ENCODE measurements at places on chromosomes 3 and 15.

DNA sequence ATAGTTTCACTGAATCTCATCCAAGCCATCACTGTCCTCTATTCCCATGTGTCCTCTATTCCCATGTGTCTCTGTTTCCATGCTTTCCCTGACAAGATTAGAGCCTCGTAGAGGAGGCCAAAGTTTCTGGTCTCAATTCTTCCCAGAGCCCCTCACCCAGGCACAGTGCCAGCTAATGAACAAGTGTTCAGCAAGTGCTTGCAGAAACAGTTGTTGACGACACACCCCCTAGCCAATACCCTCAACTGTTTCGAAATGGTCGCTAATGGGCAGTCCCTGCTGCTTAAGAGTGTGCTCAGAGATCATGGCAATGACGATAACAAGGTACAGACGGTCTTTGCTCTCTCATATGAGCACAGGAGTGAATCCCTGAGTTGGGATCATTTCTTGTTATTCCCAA is 73.4 kb downstream of the FAM174B start:
- ATAC-seq: no peak

- no peak for ATAC-seq
Measured at GRCh38 chr3:94548581-94549316, 485.9 kb downstream of the NSUN3 start.

GRCh38 chr3:79162653-79163052 is 605.1 kb downstream of the ROBO1 start:
- ATAC-seq: no peak

- ATAC-seq: peak; percentile 29
Measured at GRCh38 chr3:8490079-8490552, 11.5 kb upstream of the LMCD1 start.

DNA sequence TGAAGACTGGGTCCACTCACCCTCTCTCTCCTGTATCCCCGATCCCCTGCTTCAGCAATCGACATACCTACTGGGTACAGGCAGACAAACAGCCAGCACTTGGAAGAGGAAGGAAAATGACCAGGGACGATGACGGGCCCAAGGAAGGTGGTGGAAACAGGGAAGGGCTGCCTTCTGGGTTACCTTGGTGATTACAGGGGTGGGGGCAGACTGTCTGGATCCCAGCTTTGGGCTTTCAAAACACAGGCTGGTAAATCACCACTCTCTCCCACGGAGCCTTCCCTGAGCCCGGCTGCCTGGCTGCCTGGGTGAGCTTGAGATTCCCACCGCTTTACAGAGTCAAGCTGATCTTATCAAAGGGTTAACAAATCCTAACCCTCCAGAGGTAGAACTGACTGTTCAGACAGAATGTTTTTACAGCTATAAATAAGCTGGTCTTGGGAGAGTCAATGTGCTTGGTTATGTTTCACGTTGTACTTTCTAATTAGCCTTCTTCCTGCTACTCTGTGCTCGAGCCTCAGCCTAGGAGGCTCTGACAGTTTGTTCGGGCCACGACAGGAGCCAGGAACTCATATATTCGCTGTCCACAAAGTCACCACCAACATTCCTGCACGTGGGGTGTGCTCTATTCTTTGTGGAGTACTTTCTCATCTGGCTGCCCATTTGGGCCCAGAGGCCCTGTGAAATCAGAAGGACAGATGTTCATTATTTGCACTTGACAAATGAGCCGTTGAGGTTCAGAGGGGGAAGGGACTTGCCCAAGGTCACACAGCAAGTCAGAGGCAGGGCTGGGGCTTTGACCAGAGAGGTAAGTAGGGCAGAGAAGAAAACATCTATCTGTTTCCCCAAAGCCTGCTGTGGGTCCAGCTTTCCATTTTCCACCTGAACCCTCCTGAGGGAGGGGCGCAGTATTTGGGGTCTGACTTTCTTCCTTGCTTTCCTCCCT is 63.5 kb downstream of the FEM1B start:
- ATAC-seq: peak; percentile 45

DNA sequence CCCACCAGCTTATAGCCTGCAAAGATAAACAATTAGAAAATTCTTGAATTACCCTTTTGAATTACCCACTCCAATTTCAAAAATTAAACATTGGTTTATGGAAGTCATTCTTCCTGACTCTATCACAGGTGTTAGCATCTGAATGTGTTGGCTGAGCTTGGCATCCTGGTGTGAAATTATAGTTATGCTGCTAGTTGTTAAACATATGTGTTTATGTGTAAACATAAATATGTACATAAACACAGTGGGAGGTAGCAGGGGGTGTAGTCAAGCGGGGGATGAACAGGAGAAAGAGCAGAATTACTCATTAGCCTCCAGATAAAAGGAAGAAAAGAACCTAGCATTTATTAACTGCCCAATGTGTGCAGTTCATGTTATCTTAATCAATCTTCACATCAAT is 530.2 kb downstream of the MCTP2 start:
- no peak for ATAC-seq

GRCh38 chr15:56964182-56964581 is 45.7 kb downstream of the TCF12 start:
- ATAC-seq: no peak

- no peak for ATAC-seq
Measured at GRCh38 chr3:113758389-113759024, 11.7 kb downstream of the ATP6V1A start.

DNA sequence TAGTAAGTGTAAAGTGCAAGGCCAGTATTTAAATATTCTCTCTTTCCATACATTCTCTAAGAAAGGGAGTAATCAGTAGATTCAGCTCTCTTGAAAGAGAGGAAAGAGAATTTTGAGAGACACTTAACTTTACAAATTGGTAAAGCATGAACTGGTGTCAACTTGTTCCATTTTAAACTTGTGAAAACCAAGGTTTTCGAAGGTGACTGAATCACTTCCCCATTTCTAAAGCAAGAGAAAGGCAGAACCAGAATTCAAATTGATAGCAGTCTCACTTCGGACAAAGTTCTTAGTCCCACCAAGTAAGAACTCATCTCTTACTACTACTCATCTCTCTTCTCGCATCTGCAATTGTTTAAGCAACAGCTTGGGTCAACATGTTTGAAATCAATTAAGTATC is 22.4 kb downstream of the TJP1 start:
- no peak for ATAC-seq

GRCh38 chr3:72079369-72079872 is 294.5 kb upstream of the PROK2 start:
- no peak for ATAC-seq
